Tibial nerve (tissue), 4 donors: ENCODE measurements at places on chromosomes 7 and 10. TPM values are rescaled to one million over a fixed set of nuclear protein-coding genes. Genes with fewer than 3 reads are reported as not detected.

- no peaks in the 10 kb centered on the region for H3K27me3 ChIP-seq
- H3K4me1 ChIP-seq = no peaks in the 10 kb centered on the region
- no peak overlapping the region for H3K27ac ChIP-seq
- no peak overlapping the region for H3K4me3 ChIP-seq
- DNase-seq = no peak
These were observed 16.8 kb upstream of the CSGALNACT2 start for GRCh38 chr10:43121444-43121843.

DNA sequence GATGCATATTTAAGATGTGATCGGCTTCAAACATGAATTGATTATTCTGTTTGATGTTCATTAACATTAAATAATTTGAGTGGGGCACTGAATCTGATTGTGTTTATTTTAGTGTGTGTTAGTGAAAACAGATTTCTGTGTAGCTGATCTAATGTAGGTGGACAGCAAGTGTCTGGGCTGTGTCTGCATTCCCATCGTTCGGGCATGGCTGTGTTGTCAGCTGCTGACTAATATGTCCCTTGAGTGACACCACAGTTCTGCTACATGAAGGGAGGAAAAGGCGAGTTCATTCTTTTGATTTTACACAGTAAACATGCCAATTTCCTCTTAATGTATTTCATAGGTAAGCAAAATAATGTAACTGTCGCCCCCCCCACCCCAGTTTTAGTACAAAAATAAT lies 203.0 kb downstream of the CNTNAP2 start:
- H3K4me1 ChIP-seq = no peaks in the 10 kb centered on the region
- H3K4me3 ChIP-seq = no peak overlapping the region
- H3K27ac ChIP-seq = no peak overlapping the region
- DNase-seq = no peak
- H3K27me3 ChIP-seq = no peaks in the 10 kb centered on the region
- no peaks in the 10 kb centered on the region for H3K36me3 ChIP-seq

The SPDYE2B gene
- not detected for total RNA-seq

The WEE2 gene
- not detected for total RNA-seq

The PHKG1 gene
- total RNA-seq = 4.2 TPM

The MLXIPL gene
- total RNA-seq = 64.3 TPM

DNA sequence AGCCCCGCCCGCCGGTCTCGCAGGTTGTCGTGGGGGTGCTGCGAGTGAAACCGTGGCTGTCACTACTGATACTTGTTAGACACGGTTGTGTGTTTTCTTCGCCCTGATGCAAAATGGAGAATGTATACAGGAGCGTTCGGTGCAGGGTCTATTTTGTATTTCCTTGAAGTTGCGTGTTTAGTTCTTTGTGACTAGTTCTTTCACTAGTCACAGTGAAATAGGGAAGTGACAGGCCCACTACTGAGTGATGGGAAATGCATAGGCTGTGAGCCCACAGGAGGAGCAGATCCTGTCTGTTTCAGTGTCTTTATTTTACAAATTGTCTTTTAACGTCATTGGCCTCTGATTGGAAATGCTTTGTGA lies 675 bp downstream of the ABRAXAS2 start:
- peak overlapping the region; percentile 94 for H3K4me3 ChIP-seq
- H3K36me3 ChIP-seq = peaks cover 7% of the 10 kb centered on the region
- H3K27ac ChIP-seq = peak overlapping the region; percentile 94
- DNase-seq = no peak
- no peaks in the 10 kb centered on the region for H3K4me1 ChIP-seq
- no peaks in the 10 kb centered on the region for H3K27me3 ChIP-seq

- H3K27me3 ChIP-seq = no peaks in the 10 kb centered on the region
- H3K4me3 ChIP-seq = no peak overlapping the region
- no peaks in the 10 kb centered on the region for H3K36me3 ChIP-seq
- H3K4me1 ChIP-seq = peaks cover 64% of the 10 kb centered on the region
- no peak for DNase-seq
These were observed 50.8 kb downstream of the CYTH3 start for GRCh38 chr7:6221340-6222319.

The LLCFC1 gene
- not detected for total RNA-seq

The HOXA9 gene
- total RNA-seq = 12.4 TPM

DNA sequence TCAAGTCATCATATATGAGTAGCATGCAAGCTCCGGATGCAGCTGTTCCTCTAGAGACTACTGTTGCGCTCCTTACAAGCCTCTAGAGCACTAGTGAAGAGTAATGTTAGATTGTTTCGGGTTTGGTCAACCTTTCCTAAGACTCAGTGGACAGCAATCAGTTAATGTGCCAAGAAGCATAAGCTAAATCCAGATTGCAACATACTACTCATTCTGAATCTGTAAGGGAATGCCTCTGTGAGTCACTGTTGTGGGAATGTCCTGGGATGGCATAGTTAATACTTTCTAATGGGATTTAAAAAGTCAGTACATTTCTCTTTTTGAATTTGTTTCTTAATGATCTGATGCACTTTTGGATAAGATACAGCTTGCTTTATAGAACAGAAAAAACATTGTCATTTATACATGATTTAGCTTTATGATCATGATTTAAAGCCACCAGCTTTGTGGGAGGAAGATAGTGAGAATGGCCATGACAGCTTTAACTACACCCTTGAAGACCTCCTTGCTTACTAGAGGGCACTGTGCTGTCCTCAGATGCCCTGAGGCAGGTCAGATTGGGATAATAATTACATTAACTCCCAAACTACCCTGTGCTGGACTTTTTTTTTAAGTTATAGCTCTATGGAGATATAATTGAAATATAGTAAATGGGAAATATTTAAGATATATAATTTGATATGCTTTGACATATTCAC lies 138.4 kb downstream of the SDK1 start:
- no peak overlapping the region for H3K4me3 ChIP-seq
- no peaks in the 10 kb centered on the region for H3K27me3 ChIP-seq
- DNase-seq = no peak
- H3K36me3 ChIP-seq = no peaks in the 10 kb centered on the region
- H3K27ac ChIP-seq = no peak overlapping the region
- no peaks in the 10 kb centered on the region for H3K4me1 ChIP-seq

The PAPOLB gene
- total RNA-seq = 1.5 TPM
